Spleen (tissue), 13 donors: ENCODE measurements at places on chromosomes 11 and 22. TPM values are rescaled to one million over a fixed set of nuclear protein-coding genes. Genes with fewer than 3 reads are reported as not detected.

NCR3LG1 gene
- 5.4 TPM for total RNA-seq

DRD2 gene
- total RNA-seq = not detected

TYR gene
- not detected for total RNA-seq

KRTAP5-9 gene
- total RNA-seq = 1.1 TPM

C22orf23 gene
- total RNA-seq = not detected

KBTBD3 gene
- 7.8 TPM for total RNA-seq

P2RY2 gene
- 8.3 TPM for total RNA-seq
